CD4-positive, alpha-beta T cell treated with Interleukin-10 for 1 hour (primary cell): ENCODE measurements at places on chromosomes 12 and 14.

DNA sequence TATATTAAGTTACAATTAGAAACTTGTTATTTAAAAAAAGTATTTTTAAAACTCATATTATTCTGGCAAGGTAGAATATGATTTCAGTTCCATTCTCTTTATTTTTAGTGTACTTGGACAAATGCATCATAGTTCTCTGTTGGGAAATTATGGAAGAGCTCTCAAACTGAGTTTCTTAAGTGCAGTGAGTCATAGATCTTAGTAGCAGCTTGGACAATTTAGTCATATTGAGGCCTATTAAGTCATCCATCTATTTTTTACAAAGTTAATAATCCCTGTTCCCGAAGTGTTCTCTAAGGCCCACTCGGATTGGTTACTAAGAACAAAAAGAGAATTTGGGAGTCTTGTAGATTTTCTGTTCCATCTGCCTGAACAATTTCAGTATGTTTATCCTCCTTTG is 113.9 kb downstream of the ANO4 start:
- no peak for DNase-seq

GRCh38 chr12:60078026-60078425 is 482.2 kb downstream of the SLC16A7 start:
- DNase-seq: no peak

GRCh38 chr12:132550014-132550802 is 60.2 kb downstream of the LRCOL1 start:
- no peak for DNase-seq

DNA sequence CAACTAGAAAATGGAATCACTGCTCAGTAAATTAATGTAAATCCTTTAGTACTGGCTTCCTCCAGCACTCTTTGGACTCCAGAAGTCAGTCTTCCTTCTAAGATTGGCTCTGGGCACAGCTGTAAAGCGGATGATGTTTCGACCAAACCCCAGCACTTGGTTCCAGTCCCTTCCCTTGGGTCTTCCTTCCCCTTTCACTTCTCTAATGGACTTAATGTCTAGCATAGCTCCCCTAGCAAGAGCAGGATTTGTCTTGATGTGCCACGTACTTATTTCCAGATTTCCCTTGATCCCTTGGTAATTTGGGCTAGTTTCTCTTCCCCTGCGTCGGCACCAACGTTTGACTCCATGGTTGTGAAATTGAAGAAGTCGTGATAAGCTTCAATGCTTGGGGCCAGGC is 28.3 kb downstream of the C12orf75 start:
- DNase-seq: no peak

- DNase-seq: no peak
These were observed 20.8 kb downstream of the ESRRB start for GRCh38 chr14:76396714-76397187.

DNA sequence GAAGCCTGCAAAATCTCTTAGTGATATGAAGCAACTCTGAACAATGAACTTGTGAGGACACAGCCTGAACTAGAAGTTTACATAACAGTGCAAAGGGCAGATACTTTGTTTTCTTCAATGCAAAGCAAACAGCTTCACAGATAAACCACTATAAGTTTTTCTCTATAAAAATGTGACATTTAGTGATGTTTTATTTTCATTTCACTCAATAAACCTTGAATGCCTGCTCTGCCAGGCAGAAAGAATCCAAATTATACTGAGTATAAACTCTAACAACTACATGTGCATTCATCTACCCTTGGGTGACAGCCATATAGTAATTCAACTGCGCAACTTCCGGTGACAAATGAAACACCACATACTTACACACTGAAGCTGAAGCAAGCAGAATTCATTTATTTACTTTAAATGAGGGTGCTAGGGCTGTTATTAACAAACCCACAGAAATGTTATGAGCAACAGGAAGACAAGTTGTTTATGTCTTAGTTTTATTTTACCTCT is 10.3 kb downstream of the DCP1B start:
- peak; percentile 61 for DNase-seq

DNA sequence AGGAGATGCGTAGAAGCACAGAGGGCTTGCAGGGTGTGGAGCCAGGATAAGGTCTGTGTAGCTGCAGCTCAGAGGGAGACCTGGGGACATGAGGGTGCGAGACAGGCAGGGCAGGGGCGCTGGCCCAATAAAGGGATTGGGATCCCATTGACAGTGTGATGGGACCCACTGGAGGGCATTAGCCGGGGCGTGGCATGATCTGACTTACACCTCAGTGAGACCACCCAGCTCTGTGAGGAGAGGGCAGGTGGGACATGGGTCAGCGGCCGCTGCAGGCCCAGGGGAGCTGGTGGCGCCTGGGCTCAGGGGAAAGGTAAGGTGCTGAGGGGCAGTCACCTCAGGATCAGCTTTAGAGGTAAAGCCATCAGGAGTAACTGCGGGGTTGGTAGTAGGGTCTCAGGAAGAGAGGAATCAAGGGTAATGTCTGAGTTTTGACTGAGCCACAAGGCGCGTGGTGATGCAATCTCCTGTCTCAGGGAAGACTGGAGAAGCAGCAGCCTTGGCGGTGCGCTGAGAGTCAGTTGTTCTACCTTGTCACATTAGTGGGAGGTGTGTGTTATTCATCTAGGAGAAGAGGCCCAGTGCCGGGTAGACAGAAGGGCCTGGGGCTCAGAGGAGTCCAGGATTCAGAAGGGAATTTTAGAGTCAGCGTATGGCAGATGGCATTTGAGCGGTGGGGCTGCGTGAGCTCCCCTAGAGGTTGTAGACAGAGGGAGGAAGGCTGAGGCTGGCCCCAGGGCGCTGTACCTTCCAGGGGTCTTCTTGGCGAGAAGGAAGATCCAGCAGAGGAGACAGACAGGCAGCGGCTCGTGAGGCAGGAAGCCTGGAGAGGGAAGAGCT is 30.8 kb upstream of the BDKRB2 start:
- no peak for DNase-seq

GRCh38 chr12:60724475-60724874 is 1128.6 kb downstream of the SLC16A7 start:
- no peak for DNase-seq

DNA sequence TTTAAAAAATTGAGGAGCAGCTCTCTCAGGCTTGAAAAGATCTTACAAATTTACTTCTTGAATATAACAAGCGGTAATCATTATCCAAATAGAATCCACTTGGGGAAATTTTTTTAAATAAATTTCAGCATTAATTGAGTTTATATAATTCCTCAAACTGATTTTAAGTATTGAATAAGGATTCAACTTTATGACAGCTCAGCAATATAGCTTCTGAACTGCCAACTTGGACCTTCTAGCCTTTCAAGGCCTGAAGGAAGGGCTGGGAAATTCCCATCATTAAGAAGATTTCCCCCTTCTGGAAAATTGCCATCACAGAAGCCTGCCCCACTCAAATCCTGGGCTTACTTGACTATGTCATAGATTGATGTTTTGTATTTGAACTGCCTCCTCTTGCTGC is 57.5 kb upstream of the GARIN2 start:
- no peak for DNase-seq

- DNase-seq: no peak
These were observed 42.4 kb downstream of the PDE3A start for GRCh38 chr12:20410734-20411133.

- DNase-seq: no peak
These were observed 13.5 kb downstream of the SCNN1A start for GRCh38 chr12:6361834-6362233.
